ENCODE measurements at places on chromosomes 7 and 10. TPM values are rescaled to one million over a fixed set of nuclear protein-coding genes. Genes with fewer than 3 reads are reported as not detected.

ANKRD7 gene
- 0.25 TPM for total RNA-seq

CUL1 gene
- total RNA-seq = 41.6 TPM

CCL24 gene
- total RNA-seq = not detected

EFCAB10 gene
- total RNA-seq = not detected

KIF20B gene
- 8.9 TPM for total RNA-seq

FRMD4A gene
- 17.5 TPM for total RNA-seq

LRRC27 gene
- total RNA-seq = 11.1 TPM

ERVW-1 gene
- not detected for total RNA-seq

PARD3 gene
- total RNA-seq = 21.2 TPM

VSTM4 gene
- 9.5 TPM for total RNA-seq

ANXA8L1 gene
- total RNA-seq = 2.2 TPM

NOM1 gene
- 17.9 TPM for total RNA-seq

SPDYE16 gene
- not detected for total RNA-seq

CRHR2 gene
- not detected for total RNA-seq

GNAT3 gene
- total RNA-seq = not detected

CWF19L1 gene
- total RNA-seq = 25.9 TPM

NFE2L3 gene
- total RNA-seq = 1.4 TPM

DNAJB6 gene
- 149 TPM for total RNA-seq

PNLIP gene
- total RNA-seq = not detected

TMEM273 gene
- total RNA-seq = not detected

CUL2 gene
- 29.7 TPM for total RNA-seq

LRRC4 gene
- 0.32 TPM for total RNA-seq

CALHM3 gene
- not detected for total RNA-seq

RPS24 gene
- total RNA-seq = 1,653 TPM

CTAGE4 gene
- total RNA-seq = 1.3 TPM

CALML3 gene
- total RNA-seq = not detected

PSMC2 gene
- total RNA-seq = 118 TPM

TEX47 gene
- not detected for total RNA-seq

Data from GM23248 (cell line).